ENCODE measurements at places on chromosomes 3 and 15. TPM values are rescaled to one million over a fixed set of nuclear protein-coding genes. Genes with fewer than 3 reads are reported as not detected.
A peak's percentile ranks its signal among the peaks of the same experiment; 100 is the strongest.

DNA sequence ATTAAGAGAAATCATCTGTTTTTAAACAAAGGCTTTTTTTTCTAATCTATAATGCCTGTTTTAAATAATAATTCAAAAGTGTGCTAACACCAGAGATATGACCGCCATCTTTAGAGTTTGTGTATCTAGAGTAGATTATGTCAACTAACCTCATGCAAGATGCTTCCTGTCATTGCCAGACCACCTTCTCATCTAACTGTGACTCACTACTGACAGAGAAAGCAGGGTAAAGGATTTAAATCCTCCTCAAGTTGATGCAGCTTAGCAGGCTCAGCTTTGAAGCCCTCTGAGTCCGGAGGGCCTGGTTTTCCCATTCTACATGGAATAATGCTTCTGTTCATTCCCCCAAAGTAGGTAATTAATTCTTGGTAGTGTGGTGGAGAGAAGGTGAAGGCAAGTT, 108.5 kb downstream of the ECT2 start:
- H3K36me3 ChIP-seq: no peaks in the 10 kb centered on the region
- DNase-seq: no peak
- no peak overlapping the region for H3K4me3 ChIP-seq
- H3K27ac ChIP-seq: no peak overlapping the region
- peaks cover 2% of the 10 kb centered on the region for H3K4me1 ChIP-seq

GRCh38 chr3:37309921-37310665, 135.7 kb upstream of the LRRFIP2 start:
- H3K36me3 ChIP-seq: peaks cover 10% of the 10 kb centered on the region
- no peaks in the 10 kb centered on the region for H3K27me3 ChIP-seq
- H3K4me1 ChIP-seq: peaks cover 12% of the 10 kb centered on the region

- no peaks in the 10 kb centered on the region for H3K4me1 ChIP-seq
- H3K27me3 ChIP-seq: no peaks in the 10 kb centered on the region
- no peak for DNase-seq
- no peak overlapping the region for H3K4me3 ChIP-seq
Measured at GRCh38 chr3:18758047-18758704, 333.0 kb upstream of the SATB1 start.

- DNase-seq: no peak
- H3K4me1 ChIP-seq: no peaks in the 10 kb centered on the region
- H3K36me3 ChIP-seq: no peaks in the 10 kb centered on the region
- no peaks in the 10 kb centered on the region for H3K27me3 ChIP-seq
- H3K27ac ChIP-seq: no peak overlapping the region
Measured at GRCh38 chr3:186879781-186880180, 37.3 kb downstream of the ADIPOQ start.

CYP1A2 gene
- total RNA-seq: not detected

GRCh38 chr15:38781196-38781595, 216.6 kb upstream of the RASGRP1 start:
- H3K27ac ChIP-seq: no peak overlapping the region
- no peaks in the 10 kb centered on the region for H3K27me3 ChIP-seq
- H3K36me3 ChIP-seq: no peaks in the 10 kb centered on the region

SLC38A3 gene
- total RNA-seq: 3.0 TPM

DNA sequence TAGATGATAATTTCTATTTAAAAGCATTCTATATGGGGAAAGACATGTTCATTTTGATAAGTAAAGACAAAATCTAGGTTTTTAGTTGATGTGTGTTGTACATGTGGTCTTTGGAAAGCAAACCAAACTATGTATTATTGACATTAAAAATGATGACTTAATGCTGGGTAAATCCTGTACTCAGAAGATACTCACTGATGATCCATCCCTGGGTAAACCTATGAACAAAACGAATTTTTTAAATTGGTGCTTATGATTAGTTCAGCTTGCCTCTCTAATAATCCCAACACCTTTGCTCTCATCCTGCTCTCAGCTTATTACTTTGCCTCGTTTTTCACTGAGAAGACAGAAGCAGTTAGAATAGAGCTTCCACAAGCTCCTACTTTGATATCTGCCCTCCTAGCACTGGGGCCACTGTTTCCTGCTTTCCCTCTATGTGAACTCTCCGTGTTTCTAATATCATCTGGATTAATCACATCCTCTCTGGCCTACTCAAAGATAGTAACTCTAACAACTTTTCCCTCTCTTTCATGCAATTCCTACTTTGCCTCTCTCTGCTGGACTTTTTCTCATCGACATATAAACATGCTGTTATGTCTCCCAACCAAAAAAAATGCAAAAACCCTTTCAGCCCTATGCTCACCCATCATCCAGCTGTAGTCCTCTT, 29.3 kb downstream of the RARRES1 start:
- no peaks in the 10 kb centered on the region for H3K27me3 ChIP-seq
- DNase-seq: no peak
- H3K4me3 ChIP-seq: no peak overlapping the region
- no peaks in the 10 kb centered on the region for H3K36me3 ChIP-seq

- no peaks in the 10 kb centered on the region for H3K27me3 ChIP-seq
- no peaks in the 10 kb centered on the region for H3K4me1 ChIP-seq
- no peak overlapping the region for H3K4me3 ChIP-seq
- H3K36me3 ChIP-seq: no peaks in the 10 kb centered on the region
- DNase-seq: no peak
Measured at GRCh38 chr3:1969281-1969680, 129.4 kb upstream of the CNTN4 start.

FBLN2 gene
- total RNA-seq: 45.7 TPM

- H3K27me3 ChIP-seq: no peaks in the 10 kb centered on the region
- H3K4me1 ChIP-seq: no peaks in the 10 kb centered on the region
- no peak overlapping the region for H3K4me3 ChIP-seq
- no peaks in the 10 kb centered on the region for H3K36me3 ChIP-seq
Measured at GRCh38 chr3:99645277-99646106, 7.1 kb downstream of the COL8A1 start.

DNA sequence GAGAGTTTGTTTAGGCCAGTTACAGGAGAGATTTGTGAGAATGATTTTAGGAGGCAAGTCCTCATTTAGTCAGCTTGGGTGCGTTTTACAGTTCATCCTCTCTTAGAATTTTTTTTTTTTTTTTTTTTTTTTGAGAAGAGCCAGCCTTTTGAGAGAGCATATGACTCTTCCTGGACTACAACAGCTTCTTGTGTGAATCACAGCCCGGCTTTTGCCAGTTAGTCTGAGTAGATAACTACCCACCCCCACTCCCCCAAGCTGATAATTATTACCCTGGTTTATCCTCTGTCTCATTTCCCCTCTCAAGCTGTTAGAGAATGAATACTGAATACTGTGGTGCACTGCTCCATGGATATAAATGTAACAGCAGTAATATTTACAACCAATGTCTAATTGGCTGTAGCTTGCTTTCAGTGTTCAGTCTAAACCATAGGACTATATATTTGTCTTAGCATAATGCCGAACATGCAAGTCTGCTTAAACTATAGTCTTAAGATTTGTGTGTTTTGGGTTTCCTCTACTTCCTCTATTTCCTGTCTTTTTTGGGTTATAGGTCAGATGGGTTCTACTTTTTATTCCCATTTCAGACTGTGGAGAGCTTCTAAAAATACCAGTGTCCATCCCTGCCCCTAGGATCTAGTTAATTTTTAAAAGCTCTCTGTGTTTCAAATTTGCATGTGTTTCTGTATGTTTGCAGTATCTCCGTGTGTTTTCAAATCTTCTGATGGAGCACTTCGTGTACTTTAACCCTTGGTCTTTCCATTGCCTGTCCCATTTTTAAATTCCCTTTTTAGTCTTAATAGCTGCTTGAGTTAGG, 8.0 kb downstream of the CHD2 start:
- H3K27me3 ChIP-seq: no peaks in the 10 kb centered on the region
- H3K27ac ChIP-seq: peak overlapping the region; percentile 91
- no peak for DNase-seq
- H3K36me3 ChIP-seq: no peaks in the 10 kb centered on the region
- H3K4me3 ChIP-seq: peak overlapping the region; percentile 68
- H3K4me1 ChIP-seq: peaks cover 74% of the 10 kb centered on the region

All from gastrocnemius medialis (tissue), 4 donors.